ENCODE measurements at places on chromosomes 13 and 19.

- DNase-seq = no peak
These were observed 2.2 kb downstream of the ARHGAP45 start for GRCh38 chr19:1069009-1069779.

DNA sequence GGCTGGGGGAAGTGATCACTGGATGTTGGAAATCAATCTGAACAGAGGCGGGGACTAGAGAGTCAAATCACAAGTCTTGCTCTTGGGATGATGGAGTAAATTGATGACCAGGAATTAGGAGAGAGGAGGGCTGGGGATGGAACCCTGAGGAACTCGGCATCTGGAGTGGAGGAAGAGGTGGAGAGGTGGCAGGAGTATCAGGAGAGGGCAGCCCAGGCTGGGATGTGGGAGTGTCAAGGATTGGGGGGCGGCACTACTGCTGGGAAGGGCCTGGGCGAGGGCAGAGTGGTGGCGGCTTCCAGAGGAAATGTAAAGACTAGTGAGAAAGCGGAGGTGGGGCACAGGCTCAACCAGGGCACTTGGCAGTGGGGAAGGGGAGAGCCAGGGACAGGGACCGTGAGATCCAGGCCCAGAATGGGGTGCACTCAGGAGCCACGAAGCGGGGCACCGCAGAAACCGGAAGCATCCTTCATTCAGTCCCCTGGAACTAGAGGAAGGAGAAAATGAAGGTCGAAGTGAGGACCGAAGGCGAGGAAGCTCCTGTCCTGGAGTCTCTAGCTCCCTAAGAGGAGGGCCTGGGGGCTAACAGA lies 81.2 kb upstream of the GPR183 start:
- no peak for DNase-seq

GRCh38 chr19:34316741-34317301 lies 48.2 kb upstream of the GPI start:
- no peak for DNase-seq

DNA sequence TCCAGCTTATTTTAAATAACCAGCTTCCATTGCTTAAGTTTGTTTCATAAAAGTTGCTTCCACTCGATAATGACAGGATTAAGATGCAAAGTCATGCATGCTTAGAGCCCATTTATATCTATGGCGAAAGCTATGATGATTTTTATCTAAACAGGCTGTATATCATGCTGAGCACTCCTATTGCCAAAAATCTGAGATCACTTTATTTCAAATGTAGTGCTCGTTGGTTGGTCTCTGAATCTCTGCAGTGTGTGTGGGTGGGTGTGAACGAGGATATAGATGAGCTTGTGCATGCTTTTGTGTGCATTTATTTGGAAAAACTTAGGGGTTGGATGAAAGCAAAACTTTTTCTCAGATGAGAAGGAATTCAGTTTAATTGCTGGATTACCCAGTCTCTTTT lies 27.0 kb upstream of the ARGLU1 start:
- DNase-seq = no peak

DNA sequence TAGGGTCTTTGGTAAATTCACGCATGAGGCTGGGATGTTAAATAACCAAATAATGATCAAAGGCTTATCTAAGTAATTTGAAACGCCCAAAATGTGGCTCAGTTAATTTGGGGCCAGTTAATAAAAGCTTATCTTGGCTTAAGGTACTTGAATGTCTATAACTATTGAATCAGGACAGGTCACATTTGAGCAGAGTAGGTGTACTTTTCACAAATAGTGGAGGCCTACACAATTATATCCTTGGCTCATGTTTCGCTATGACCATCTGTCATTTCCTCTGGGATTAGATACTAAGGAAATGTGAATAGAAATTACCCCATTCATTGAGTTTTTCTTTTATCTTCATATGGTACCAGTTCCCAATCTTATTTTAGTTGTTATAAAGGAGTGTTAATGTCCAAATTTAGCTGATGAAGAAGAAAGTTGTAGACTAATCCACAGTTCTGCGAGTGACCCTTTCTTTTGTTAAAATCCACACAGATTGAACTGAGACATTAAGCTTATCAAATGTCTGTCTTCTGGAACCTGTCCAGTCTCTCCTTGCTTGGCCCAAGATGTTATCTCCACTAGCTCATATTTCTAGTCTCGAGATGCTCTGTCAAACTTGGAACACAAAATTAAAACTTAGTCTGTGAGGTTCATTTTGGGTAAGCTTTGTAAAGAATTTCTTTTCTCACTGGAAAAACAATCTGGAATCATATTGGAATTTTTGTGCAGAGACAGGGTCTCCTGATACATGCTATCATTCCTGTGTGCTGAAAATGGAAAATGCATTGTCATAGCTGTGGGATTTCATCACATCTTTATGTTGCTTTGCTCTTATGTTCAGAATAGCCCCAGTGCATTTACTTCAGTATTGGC lies 31.0 kb downstream of the SLAIN1 start:
- no peak for DNase-seq

Measured in BE2C (cell line).